ENCODE measurements at places on chromosomes 7 and 10.

DNA sequence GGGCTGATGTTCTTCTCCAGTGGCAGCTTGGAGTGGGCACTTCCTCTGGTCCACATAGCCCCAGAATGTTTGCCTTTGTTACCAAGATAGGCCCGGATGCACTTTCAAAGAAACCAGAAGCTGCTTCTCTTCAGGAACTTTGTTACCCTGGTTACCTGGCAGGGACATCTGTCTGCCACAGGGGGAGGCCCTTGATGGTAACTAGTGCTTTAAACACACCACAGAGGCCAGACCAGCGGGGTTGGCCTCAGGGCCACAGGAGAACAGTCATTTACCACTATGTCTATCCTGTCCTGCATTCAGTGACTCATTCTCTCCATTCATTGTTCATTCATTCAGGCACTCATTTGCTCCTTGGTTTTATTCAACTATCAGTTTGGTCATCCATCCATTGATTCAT, 11.9 kb upstream of the PLEKHA1 start:
- no peak for DNase-seq

DNA sequence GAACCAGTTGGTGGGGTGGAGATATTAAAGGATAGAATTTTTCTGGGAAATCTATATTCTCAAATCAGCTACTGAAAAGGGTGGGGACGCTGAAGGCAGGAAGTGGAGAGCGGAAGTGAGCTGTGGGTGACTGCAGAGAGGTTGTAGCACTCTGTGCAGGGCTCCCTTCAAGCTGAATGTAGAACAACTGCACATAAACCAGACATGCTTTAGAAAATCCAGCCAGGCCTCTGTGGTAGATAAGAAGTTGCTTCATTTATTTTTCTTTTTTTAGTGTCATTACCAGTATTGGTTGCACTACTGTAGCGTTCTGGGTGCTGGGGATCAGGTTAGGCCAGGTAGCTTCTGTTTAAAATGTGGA, 127.8 kb downstream of the CELF2 start:
- DNase-seq, result peak; percentile 64

GRCh38 chr7:100464210-100464660, at the start of gene SPACDR:
Gene SPACDR, minus strand, starts transcription at chr7:100464260. Its CDS starts 235 bp downstream, at chr7:100464025.
- no peak for DNase-seq

GRCh38 chr7:8134089-8134733, 127.8 kb downstream of the ICA1 start:
- DNase-seq, result peak; percentile 55

DNA sequence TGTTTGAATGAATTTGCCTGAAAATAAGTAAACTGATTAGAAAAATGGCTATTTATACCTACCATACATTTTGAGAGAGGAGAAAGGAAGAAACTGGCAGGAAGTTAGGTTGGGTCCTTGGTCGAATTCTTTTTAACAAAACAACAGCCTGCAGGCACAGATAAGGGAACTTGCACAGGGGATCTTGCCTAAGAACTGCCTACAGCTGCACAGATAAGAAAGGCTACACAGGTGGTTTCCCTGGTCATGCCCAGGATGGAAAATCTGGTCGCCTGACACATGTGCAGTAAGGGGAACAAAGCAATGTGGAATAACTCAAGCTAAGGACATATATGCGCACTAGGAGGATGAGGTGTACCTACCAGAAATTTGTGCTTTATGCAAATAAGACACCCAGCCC, 732.1 kb upstream of the POT1 start:
- no peak for DNase-seq
